ENCODE measurements at places on chromosomes 11 and 22.

- no peak for DNase-seq
Measured at GRCh38 chr22:43363315-43364168, 20.4 kb upstream of the SCUBE1 start.

DNA sequence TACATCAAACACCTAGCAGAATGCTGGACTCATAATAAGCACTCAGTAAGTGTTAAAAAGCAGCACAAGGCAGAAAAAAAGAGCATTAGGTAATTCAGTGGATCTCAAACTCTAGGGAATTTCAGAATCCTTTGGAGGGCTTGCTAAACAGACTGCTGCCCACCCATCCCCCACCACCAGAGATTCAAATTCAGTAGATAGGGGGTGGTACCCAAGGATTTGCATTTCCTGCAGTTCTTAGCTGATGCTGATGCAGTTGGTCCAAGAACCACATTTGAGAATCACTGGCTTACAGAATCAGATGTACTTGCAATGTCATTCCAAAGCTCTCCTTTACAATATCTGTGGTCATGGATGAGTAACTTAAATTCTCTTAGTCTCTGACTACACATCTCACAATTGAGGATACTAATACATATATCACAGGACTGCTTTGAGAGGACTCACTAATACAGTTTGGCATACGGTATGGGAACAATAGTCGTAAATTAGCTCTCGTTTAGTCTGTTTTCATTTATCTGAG, 664.5 kb downstream of the KCNA4 start:
- no peak for DNase-seq

DNA sequence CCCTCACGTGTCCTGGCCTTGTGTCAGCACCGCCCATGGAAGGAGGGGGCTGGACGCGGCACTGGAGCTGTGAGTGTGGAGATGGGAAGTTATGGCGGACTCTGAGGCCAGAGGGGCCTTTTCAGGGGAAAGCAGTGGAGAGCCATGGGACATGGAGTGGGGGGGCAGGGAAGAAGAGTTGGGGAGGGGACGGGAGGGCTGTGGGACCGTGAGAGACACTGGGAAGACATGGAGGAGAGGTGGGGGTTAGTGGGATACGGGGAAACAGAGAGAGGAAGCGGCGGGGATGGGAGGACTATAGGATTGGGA, 58.2 kb downstream of the FBXO7 start:
- no peak for DNase-seq

- DNase-seq, result no peak
Measured at GRCh38 chr11:10272132-10272531, 21.9 kb downstream of the SBF2 start.

- no peak for DNase-seq
Measured at GRCh38 chr11:20117291-20117690, 43.0 kb downstream of the DBX1 start.

GRCh38 chr22:47304191-47304831, 541.9 kb downstream of the TBC1D22A start:
- DNase-seq, result no peak

- DNase-seq, result no peak
Measured at GRCh38 chr11:110159476-110159875, 66.3 kb downstream of the ZC3H12C start.

DNA sequence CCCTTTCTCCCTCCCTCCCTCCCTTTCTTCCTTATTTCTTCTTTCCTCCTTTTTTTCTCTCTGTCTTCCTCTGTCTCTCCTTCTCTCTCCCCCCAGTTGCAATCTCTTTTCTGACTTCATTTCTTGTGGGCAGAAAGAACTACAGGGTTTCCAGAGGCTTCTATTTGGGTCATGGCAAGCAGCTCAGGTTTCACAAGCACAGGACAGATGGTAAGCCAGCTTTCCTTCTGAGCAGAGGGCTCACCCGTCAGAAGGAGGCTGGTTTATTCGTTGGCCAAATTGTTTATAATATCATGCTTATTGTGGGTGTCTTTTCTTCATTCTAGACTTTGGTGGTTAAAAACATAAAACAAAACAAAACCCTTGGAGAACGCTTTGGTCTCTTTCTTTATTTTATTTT, 58.9 kb upstream of the CLMP start:
- DNase-seq, result no peak

DNA sequence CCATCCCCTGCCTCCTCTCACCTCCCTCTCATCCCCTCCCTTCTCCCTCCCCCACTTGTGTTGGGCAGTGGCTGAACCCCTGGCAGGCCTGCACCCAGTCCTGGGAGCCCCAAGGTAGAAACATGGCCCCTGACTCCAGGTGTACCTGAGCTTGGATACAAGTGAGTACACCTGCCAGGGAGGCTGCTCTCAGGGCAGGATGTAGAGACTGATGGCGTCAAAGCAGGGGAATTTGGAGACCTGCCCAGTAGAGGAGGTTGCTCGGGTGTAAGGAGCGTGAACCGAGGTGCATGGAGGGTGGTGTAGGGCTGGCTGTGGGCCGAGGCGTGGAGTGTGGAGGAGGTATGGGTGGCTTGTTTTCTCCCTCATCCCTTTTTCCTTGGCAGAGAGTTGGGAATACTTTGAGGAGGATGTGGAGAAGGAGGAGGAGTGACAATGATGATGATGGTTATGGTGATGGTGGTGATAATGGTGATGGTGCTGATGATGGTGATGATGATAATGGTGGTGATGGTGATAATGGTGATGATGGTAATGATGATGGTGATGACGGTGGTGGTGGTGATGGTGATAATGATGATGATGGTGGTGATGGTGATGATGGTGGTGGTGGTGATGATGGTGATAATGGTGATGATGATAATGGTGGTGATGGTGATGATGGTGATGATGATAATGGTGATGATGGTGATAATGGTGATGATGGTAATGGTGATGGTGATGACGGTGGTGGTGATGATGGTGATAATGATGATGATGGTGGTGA, 12.3 kb downstream of the MRGPRG start:
- DNase-seq, result no peak

- DNase-seq, result no peak
Measured at GRCh38 chr22:22751043-22751603, 106.7 kb downstream of the GGTLC2 start.

DNA sequence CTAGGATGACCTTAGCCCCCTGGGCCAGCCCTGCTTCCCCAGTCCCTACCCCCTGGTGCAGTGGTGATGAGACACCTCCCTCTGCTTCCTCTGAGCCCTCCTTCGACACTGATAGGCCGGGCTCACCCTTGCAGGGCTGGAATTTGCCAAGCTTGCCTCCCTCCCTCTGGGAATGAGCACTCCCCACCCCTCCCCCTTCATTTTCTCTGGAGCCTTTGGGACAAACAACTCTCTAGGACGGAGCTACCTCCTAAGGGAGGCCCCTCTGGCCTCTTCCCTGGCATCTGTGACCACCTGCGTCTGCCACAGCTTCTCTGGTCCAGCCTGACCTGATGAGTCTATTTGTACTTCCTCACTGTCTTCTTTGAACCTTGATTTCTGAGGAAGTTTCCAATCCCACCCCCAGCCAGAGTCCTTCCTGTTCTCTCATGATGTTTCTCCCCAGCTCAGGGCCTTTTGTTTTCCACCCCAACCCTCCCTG, 53.3 kb upstream of the ADA2 start:
- DNase-seq, result no peak

GRCh38 chr22:47199979-47200272, 437.5 kb downstream of the TBC1D22A start:
- DNase-seq, result no peak

GRCh38 chr22:19707347-19708290, 6.7 kb upstream of the SEPTIN5 start:
- DNase-seq, result no peak

DNA sequence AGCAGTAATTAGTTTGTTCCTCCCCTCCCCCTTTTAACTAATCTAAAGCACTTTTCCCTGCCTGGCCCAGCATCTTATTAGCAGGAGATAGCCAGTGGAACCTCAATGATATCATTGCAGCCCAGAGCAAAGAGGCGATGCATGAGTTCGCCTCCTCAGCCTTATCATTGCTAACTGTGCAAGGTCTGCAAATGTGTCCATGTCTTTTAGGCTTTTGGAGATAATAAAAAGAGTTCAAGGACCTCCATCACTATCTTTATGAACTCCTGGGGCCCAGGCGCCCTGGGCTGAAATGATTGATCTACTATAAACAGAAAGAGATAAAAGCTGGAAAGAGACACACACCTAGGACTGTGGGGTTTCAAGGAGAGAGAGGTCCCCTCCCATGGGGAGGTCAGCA, 124.2 kb upstream of the TBCEL start:
- DNase-seq, result no peak

GRCh38 chr11:4543561-4543960, 1.4 kb upstream of the OR52M1 start:
- no peak for DNase-seq
